ENCODE measurements at places on chromosomes 6 and 20.
A peak's percentile ranks its signal among the peaks of the same experiment; 100 is the strongest.

- no peak for DNase-seq
Measured at GRCh38 chr6:32517654-32518445, 12.2 kb downstream of the HLA-DRB5 start.

GRCh38 chr6:82970839-82971238 lies 94.8 kb downstream of the UBE3D start:
- no peak for DNase-seq

DNA sequence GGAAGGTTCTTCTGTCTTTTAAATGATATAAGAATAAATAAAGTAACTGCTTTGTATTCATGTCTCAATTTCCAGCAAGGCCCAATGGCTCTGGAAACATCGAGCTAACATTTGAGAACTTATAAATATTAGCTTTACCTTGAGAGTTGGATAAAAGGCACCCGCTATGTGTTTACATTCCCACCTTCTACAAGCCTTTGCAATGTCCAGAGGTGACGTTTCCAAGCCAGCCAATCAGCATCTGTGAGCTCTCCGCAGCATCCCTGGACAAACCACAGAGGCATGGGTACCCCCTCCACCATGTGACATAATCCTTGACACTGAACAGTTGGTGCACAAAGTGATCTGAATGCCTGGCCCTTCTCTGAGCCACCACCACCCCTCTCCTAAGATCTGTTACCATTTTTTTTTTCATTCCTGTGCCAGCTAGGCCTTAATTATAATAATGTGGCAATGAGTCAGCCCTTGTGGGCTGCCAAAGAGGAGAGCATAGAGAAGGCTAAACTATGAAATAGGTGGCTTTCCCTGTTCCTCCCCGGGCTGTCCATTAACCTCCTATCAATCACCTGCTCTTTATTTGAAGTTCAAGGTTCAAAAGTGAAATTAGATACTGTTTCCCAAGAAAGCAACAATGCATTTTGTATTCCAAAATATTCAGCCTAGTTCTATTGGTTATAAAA lies 4.1 kb downstream of the CBLN4 start:
- DNase-seq = no peak

- DNase-seq = peak; percentile 84
Measured at GRCh38 chr6:128696691-128697689, 176.6 kb upstream of the PTPRK start.

- DNase-seq = no peak
Measured at GRCh38 chr20:44979090-44979621, 12.8 kb downstream of the STK4 start.

DNA sequence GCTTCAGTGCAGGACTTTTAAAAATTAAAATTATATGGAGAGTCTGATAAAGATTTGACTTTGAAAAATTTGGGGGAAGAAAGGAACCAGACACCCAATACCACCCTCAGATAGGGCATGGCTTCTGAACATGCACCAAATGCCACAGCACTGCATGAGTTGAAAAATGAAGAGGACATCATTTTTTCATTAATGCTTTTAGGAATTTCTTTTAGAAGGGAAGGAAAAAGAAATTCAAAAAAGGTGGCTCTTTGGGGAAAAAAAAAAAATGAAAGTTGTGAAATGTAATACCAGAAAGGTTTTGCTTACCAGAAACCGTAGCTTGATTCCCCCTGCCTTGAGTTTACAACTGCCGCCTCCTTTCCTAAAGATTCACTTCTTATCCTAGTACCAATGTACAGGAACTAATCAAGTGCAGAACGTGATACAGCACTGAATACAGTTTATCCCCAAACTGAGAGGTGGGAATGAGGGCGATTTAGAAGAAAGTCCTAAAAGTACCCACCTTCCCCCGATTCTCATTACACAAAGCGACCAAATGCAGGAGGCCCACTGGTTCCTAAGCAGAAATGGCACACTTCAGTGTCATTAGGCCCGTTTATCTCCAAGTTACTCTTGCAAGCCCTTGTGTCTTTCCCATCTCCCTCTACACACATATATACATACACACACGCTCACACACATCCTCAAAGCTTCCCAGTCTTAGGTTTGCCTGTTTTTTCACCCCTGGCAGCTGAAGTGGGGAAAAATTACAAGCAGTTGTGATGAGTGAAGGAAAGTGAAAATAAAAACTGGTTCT lies 2.8 kb downstream of the PPP1R10 start:
- no peak for DNase-seq

GRCh38 chr6:36210182-36210581 lies 13.6 kb downstream of the BRPF3 start:
- DNase-seq = no peak

- no peak for DNase-seq
Measured at GRCh38 chr6:145850671-145851070, 36.1 kb upstream of the FBXO30 start.

DNA sequence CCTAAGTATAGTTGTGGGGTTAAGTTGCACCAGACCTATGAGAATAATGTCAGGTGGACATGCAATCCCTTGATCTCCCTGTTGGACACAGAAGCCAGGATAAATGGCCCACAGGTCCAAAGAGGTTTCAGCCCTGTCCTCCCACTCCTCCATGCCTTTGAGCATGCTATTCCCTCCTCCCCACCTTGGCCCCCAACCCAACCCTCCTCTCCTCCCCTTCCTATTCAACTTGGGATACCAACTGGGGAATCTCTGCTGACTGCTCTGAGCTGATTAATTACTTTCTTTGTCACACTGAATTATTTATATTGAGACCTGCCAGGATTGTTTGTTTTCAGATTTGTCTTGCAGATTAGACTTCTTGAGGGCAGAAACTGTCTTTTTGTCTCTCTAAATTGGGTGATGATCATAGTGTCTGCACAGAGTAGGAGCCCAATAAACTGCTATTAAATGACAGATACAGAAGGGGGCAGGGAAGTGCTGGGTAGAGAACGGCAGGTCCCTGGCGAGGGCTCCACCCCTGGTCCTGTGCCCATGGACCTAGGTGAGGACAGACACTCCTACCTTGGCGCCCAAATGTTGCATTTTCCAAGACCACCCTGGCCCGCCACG lies 120.9 kb downstream of the UNC5CL start:
- no peak for DNase-seq

DNA sequence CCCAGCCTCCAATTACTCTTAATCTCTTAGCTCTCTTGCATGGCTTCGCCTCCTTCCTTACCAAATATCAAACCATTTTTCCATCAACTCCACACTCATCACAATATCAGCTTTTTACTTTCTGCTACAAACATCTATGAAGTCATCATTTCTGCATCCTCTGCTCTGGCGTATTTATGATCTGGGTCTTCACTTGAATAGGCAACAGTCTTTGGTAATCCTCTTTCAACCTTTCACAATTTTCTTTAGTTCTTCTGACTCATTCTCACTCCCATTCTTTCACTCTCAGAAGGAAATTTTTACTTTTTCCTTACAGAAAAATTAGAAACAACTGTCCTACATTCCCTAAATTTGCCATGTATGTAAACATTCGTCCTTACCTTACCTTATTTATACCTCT lies 522.4 kb downstream of the HDGFL1 start:
- peak; percentile 32 for DNase-seq

- no peak for DNase-seq
Measured at GRCh38 chr6:93453956-93454355, 34.6 kb upstream of the EPHA7 start.

- DNase-seq = no peak
Measured at GRCh38 chr20:38748861-38749149, 545 bp downstream of the ACTR5 start.

DNA sequence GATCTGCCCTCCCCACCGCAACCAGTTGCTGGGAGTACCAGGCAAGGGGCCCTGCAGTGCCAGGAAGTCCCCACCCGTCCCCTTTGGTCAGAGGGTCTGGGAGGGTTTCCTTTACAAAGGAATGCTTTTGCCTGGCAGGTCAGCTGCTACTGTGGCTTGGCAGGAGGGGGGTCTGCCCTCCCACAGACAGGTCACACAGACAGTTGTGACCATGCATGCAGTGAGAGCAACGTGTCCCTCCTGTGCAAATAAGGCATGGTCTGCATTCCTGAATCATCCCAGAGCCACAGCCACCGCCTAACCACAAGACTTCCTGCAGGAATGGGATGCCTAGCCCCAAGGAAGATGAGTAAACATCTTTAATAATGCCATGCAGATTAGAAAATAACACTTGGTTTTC lies 439 bp upstream of the F13A1 start:
- peak; percentile 77 for DNase-seq

DNA sequence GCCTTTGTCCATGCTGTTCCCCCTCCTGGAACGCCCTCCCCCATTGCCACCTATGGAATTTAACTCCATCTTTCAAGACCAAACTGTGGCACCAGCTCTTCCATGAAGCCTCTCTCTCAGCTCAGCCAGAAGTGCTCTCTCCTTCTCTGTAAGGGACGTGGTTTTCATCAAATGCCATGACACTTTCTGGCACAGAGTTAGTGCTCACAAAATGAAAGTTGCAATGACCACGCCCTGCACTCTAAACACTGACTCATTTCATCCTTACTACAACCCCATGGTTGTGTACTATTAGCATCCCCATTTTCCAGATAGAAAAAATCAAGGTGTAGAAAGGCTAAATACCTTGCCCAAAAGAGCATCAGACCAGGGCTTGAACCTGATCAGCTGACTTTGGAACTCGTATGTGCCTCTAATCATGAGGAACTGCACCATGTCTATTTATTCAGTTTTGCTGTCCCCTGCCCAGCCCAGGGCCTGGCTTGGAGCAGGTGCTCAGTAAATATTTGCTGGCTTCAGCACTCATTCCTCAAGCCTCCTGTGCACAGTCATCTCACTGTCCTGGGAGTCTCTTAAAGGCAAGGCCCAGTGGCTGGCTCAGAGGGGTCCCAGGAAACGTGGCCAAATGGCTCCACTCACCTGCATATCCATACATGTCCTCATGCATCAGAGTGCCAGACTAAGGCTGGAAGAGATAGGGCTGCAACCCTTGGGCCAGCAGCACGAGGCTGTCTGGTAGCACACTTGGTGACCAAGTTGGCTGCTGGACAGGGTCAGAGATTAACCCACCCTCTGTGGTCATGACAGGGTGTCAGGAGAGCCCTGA lies 77.9 kb downstream of the MRPL14 start:
- peak; percentile 66 for DNase-seq

DNA sequence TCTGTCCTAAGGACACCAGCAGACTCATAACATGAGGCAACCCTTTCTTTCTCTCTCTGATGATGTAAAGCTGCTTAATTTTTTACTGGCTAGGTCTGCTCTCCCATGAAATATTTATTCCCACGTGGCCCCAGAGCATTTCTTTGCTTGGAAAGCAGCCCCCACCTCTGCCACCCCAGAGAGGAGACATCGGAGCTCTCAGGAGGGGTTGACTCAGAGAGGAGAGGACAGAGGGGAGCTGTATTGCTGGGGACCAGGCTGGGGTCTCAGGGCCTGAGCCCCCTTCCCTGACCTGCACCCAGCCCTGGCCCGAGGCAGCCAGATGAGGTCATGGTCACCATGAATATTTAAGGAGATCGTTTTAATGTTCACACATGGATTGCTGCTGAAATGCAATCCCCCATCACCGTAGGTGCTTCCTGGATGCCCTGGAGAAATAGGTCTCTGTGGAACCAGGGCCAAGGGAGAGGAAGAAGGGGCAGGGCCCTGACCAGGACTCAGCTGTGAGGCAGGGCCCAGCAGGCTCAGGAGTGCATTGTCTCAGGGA lies 117.5 kb downstream of the DLL1 start:
- DNase-seq = no peak

- peak; percentile 71 for DNase-seq
Measured at GRCh38 chr20:44532981-44533331, 11.1 kb upstream of the SERINC3 start.

DNA sequence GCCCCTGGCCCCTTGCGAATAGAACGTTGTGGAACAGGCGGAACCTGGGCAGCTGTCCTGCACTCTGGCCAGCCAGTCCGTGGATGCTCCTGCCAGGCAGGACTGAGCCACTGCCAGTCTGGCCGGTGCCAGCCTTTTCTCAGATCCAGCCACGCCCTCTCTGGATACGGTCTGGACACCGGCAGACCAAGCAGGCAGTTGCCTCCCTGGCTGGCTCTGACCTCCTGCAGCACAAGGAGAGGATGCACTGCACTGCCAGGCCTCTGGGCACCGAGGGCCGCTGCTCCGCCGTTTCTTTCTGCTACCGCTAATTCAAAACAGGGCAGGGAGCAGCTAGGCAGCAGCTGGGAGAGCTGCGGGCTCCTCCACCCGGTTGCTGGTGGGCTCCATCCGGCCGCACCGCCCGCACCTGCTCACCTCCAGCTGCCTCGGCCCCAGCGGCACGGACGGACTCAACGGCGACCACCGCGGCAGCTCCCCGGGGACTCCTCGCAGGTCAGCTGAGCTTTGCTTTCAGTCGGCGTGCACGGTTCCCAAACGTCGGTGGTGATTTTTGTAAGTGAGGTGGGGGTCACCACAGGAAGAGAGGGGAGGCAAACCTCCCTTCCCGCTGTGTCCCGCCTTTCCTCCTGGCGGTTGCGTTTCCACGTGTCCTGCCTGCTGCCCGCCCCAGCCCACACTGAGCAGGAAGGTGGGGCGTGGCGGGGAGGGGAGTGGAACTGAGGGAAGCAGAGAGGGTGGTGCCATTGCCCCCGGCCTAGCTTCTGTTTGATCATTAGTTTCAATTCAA lies 30.3 kb upstream of the AFDN start:
- DNase-seq = no peak

DNA sequence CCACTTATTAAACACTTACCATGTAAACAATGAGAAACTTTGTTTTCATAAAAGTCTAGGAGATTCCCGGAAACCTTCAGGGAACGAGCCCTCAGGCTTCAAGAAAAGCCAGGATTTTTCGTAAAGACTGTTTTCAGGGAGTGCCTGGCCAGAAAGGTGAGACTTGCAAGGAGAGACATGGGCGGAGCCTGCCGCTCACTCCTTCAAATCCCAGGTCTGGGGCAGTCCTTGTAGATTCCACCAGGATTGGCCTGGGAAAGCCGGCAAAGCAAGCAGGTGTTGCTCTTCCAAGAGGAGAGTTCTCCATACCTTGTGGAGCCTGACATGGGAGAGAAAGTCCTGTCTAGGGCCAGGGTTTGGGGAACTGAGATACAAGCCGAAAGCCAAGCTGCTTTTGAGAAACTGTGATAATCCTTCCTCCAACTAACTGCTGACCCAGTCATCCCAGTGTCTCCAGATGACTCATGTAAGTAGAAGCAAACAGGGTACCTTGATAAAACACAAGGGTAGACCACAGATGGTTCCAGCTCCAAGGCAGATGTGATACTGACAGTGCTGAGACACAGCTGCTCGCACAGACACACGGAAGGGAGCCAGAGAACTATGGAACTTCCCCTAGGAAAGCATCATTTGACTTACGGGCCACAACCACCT lies 69.4 kb upstream of the NAA20 start:
- DNase-seq = peak; percentile 75

DNA sequence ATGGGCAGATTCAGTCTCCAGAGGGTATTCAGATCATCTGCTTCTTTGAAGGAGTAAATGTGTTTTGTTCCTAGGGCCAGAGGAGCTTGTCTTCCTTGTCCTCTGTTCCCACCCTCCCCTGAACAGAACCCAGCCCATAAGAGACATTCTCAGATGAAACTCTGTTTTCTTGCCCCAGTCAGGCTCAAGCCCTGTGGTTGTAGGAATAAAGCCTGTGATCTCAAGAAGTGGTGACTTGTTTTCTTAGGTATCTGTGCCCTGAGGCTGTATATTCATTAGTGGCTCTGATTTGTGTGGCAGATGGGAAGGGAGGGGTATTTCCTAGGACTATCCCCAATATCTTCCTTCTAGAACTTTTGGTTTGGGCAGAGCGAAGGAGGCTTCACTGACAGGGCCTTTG lies 27.9 kb downstream of the GSS start:
- no peak for DNase-seq

GRCh38 chr20:55778796-55779195 lies 226.5 kb downstream of the CBLN4 start:
- no peak for DNase-seq
